ENCODE measurements at places on chromosomes 16 and 17.

- DNase-seq = no peak
These were observed 80.1 kb downstream of the ABCC1 start for GRCh38 chr16:16029431-16030011.

DNA sequence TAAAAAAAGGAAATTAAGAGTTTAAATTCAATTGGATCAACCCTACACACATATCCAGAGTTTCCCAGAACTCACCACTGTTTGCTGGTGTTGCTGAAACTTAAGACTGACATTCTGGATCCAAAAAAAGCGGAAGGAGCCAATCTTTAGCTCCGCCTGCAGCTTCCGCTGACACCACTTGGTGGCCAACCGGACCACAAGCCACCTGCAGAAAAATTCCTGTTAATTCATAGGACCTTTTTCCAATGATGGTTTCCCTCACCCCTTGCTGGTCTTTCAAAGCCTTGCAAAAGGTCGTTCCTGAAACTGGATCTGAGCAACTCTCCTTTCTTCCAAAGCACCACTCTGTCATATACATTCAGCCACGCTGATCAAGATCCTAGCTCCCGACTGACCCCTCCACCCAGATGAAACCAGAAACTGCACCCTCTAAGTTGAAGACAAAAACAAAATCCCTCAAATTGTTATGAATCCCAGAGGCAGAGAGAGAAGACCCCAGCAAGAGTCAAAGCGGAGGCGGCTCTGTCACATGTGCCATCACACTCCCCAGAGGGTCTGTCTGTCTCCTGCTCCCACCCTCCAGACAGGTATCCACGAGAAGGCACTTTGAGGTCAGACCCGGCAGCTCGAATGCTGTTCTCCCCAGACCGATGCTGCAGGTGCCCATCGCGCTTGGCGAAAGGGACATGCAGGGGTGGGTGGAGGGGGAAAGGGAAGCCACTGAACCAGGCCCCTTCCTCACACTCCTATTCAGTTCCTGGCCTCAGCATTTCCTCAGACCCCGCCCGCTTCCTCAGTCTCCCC, 773 bp downstream of the BLTP2 start:
- no peak for DNase-seq

DNA sequence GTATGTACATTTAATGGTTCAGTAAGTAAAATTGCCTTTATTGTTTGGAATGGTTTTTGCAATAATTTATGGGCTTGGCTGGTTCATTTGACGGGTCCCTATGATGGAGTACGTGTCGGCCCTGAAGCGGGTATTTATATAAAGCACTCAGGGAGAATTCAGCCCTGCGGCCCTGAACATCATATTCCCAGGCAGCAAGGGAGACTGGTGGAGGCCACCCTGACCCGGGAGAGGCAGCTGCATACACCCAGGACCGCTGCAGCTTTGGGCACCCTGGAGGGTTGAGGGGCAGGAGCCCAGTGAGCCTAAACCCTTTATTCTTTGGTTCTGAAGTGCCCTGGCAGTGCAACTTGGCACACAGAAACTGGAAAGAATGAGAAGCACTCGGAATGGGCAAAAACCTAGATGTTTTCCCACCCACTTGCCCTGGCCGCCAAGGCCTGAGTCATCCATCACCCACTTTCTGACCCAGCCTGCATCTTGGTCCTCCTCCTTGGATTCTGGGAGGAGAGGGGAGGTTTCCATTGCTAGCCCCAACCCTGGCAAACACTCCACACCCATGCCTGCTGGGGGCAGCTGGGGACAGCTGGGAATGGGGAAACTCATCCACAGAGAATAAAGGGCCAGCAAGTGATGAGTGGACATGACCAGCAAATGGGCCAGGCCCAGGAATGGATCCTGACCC, 162.2 kb upstream of the TNRC6C start:
- no peak for DNase-seq

DNA sequence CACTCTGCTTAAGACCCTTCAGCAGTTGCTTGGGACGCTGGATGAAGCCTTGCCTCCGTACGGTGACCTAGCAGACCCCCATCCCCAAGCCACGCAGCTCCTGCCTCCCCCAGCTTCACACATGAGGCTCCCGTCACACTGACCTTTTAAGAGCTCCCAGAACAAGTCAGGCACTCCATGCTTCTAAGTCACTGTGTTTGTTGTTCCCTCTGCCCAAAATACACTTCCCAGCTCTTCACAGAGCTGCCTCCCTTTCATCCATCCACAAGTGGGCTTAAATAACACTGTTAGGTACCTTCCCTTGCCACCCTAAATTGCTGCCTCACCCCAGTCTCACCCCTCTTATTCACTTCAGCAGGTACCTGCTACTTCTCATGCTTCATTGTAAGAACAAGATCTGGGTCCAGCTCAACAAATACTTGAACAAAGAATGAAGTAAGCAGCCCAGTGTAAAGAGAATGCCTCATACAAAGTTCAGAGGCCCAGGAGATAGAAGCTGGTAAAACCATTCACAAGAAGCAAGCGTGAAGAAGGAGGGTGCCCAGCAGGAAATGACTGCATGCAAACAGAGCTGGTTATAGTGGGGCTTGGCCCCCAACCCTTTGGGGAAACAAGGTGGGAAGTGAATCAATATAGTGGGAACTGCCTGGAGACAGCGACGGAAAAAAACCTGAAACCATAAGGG, 5.8 kb downstream of the ZC3H7A start:
- DNase-seq = no peak

DNA sequence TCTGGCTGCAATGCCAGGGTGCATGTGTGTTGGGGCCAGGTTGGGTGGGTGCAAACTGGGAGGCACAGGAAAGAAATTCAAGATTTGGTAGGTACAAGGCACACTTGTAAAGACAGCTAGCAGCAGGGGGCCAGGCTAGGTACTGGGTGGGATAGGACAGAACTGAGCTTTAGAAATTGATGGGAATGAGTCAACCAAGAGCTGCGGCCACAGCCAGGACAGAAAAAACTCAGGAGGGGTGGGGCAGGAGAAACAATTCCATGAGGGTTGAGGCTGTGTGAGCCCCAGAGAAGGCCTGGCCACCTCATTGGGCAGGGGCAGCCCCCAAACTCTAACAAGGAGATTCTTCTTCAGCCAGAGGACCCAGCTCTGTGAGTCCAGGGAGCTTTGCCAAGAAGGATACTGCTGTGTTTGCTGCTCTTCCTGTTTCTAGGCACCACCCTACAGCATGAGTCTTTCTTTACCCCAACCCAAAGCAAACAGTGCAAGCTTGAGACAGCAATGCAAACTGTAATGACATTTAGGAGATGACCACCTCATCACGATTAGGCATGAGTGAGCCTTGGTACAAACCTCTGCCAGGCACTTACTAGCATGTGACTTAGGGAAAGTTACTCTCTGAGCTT, 21.3 kb upstream of the CCDC182 start:
- no peak for DNase-seq

DNA sequence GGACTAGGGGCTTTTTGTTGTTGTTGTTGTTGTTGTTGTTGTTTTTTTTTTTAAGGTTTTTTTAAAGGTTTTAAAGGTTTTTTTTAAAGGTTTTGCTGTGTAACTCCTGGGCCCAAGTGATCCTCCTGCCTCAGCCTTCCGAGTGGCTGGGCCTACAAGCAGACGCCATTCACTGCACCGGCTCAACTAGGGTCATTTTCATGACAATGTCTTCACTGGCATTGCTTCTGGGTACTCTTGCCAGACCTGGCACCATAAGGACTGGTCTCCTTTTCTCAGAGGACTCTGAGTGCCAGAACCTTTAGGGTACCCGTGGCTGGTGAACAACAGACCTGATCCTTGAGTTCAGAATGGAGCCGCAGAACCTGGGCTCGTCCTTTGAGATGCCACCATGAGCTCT, 20.4 kb downstream of the POLR3E start:
- no peak for DNase-seq

DNA sequence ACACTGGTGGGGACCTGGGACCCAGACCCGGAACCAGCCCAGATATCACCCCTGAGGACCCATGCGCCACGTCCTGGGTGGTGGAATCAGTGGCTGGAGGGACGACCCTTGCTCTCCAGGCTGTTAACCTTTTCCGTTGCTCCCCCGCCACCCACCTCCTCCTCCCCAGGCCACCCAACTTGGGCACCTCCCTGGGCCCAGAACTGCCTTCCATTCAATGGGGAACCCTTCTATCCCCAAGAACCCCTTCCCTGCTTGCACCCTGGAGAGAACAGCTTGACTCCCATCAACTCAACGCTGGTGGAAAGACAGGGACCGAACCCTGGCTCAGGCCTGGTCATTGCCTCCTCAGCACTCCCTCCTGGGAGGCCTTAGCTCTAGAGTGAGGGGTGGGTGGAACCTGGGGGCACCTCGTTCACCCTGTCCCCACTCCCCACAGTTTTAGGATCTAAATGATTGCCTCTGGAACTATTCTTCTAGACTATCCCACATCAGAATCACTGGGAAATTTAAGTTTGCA, 5.7 kb upstream of the IL32 start:
- no peak for DNase-seq

- DNase-seq = no peak
These were observed 89.6 kb downstream of the ABCA8 start for GRCh38 chr17:68865584-68865983.

GRCh38 chr17:5785867-5786509, 201.7 kb upstream of the NLRP1 start:
- no peak for DNase-seq

DNA sequence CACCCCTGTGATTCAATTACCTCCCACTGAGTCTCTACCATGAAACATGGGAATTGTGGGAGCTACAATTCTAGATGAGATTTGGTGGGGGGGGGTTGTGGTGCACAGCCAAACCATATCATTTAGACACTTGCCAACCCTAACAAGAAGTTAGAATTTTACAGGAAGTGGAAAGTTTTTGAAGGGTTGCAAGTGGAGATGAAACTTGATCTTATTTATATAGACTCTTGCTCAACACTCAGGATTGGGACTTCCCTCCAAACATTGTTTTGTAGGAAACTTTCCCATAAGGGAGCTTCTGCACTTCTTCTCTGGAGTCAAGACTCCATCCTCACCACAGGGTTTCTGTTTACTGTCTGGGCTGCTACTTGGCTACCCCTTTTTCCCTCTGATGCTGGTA, 266.7 kb upstream of the CDH11 start:
- DNase-seq = no peak

- peak; percentile 35 for DNase-seq
These were observed 29.0 kb downstream of the PIMREG start for GRCh38 chr17:6473128-6473767.

- DNase-seq = peak; percentile 58
These were observed 40.1 kb downstream of the NOS2 start for GRCh38 chr17:27760069-27760885.

DNA sequence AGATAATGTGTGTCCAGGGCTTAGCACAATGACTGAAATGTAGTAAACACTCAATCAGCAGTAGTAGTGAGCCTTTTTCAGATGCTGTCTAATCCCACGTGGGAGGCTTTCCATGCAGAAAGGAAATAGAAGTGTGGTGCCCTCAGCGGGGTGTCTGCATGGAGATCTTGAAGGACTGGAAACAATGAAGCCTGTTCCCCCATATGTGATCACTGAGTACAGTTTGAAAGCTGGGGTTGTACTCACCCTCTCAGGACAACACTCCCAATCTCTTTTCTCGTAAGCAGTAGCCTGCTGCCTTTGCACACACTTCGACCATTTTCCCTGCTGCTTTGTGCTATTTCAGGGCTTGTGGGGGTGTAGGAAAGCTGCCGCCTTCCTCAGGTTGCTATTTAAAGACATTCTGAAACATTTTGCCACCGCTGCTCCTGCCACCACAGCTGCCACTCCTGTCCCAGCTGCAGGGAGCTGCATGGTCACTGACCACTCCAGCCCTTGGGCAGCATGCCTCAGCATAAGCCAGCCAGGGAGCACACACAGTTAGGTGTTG, 40.6 kb upstream of the HAS3 start:
- no peak for DNase-seq

- no peak for DNase-seq
These were observed 19.6 kb downstream of the MGAT5B start for GRCh38 chr17:76887802-76888201.

DNA sequence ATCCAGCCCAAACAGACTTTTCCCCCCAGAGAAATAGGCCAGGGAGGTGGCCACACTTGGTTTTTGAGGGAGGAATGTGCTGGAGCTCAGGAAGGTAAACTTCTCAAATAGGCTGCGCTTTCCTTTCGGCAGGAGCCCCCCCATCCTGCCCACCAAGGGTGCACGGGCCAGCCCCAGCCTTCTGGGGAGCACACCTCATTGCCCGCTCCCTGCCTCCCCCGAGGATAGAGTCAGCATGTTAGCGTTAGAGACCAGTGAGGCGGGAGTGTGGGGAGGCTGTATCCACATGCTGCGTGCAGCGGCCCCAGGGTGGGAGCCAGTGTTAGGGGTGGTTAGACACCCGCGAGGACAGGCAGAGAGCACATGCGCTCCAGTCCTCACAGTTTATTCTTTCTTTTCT, 42.3 kb downstream of the PIPOX start:
- DNase-seq = no peak

DNA sequence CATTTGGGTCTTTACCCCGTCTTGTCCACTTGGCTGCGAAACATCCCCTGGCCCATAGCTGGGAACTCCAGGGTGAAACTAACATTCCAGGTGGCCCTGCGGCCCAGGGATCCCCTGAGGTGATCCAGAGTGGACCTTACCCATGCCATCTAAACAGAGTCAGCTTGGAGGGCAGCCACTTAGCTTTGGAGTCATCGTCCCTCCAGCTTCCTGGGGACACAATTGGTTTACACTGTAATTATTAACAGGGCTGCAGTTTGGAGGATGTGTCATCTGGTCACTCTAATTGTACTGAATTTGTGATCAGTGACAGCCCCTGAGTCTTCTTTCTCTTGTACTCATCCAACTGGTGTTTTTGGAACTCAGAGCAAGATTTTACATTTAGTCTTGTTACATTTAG, 149.9 kb downstream of the ENGASE start:
- DNase-seq = no peak

DNA sequence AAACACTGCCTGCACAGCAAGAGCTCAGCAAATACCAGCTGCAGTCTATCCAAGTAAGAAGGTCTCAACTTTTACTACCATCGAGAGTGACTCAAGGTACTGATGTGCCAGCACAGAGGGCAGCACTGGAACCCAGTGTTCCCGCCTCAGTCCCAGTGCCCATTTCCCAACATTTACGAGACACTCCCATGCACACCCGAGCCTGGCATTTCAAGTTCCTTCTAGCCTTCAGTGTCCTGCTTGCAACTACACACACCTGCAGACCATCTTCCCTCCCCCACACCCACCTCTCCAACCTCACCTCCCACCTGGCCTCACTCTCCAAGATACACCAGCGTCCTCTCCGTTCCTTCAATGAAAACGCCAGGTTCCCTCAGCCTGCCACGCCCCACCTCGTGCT, 3.2 kb downstream of the KLHDC4 start:
- no peak for DNase-seq
